SJSA1 (cell line): ENCODE measurements at places on chromosomes 2 and 18.

DNA sequence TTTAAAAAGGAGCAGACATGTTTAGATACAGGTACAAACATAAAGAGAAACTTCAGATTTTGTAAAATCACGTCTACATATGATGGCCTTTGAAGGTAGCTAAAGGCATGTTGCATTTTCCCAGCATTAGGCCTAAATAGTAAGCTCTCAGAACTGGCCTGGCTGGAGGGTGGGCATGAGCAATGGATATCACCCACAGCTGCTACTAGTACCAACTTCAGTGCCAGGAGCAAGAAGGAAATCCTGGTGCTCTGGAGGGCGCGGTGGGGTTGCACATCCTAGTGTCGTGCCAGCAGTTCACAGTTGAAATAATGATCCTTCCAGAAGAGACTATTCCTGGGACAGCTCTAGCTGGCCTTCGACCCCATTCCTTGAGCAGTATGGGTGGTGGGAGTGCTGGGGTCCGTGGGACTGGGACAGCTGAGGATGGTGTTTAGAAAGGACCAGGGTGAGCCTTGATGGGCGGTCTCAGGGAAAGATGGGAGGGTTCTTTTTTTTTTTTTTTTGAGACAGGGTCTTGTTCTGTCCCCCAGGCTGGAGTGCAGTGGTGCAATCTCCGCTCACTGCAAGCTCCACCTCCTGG, 4.9 kb downstream of the DES start:
- no peak for DNase-seq

DNA sequence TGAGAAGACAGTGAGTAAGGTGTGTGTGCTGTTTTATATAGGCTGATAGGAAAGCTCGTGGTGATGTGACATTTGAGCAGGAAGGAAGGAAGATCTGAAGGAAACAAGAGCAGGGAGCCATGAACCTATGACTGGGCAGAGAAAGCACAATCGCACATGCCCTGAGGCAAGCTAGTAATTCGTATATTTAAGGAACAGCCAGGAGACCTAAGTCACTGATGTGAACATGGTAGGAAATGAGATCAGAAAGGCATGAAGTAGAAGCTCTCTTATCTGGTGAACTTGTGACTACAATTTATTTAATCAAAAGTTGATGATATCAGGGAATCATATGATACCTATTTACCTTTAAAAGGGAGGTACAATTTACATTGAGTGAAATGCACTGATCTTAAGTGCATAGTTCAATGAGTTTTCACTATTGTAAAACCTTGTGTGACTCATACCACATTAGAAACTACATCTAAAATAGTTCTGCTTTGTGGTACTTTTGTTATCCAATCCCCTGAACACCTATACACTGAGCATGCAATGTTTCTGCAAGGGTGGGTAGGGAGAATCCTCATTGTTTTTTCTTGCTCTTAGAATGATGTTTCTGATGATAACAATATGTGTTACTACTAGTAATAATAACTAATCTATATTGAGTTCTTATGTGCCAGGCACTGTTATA, 67.5 kb downstream of the GALNT13 start:
- no peak for DNase-seq

DNA sequence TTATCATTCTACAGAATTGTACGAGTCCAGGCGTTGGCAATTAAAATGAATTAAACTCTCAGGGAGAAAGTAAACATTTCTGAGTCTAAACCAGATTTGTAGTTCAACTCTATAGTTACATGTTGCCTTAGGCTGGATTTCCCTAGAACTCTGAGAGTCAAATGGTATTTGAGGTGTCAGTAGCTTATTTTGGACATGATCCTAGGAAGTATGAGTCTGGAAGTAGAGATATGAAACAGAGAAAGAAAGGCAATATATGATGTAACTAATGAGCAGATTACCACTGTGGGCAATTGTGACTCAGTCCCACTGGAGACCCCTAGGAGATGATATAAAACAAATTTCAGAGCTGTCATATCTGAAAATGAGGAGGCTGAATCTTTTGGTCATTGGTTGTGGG, 199.1 kb upstream of the UBE2E3 start:
- no peak for DNase-seq

DNA sequence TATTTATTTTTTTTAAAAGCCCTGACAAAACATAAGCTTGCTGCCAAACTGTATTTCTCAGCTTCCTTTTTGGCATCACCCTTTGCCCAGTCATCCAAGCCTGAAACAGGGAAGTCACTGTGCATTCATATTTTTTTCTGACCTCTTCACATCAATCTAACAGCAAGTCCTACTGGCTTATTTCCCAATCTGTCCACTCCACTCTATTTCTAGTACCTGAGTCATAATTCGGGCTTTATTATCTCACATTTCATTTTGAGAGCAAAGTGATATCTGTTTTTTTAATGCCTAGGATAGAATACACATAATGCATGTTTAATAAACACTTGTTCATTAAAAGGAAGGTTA, 5.1 kb downstream of the HNMT start:
- DNase-seq, result no peak

DNA sequence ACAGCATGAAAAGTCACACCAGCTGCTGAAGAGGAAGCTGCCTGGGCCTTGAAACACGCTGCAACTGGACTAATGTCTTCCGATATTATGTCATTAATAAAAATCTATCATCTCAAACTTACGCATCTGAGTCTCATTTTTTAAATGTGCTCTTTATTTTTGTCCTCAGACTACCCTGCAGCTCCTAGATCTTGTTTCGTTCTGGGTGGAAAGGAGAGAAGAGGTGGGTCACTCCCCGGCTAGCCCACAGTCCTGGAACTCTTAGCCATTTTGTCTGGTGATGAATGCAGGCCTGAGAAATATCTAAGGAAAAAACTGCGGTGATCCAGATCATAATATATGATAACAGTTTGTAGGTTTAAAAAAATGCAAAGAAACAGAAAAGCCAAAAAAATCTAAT, 73.3 kb downstream of the TXNL1 start:
- no peak for DNase-seq

GRCh38 chr2:115874427-115874826, 1432.0 kb downstream of the DPP10 start:
- DNase-seq, result no peak

DNA sequence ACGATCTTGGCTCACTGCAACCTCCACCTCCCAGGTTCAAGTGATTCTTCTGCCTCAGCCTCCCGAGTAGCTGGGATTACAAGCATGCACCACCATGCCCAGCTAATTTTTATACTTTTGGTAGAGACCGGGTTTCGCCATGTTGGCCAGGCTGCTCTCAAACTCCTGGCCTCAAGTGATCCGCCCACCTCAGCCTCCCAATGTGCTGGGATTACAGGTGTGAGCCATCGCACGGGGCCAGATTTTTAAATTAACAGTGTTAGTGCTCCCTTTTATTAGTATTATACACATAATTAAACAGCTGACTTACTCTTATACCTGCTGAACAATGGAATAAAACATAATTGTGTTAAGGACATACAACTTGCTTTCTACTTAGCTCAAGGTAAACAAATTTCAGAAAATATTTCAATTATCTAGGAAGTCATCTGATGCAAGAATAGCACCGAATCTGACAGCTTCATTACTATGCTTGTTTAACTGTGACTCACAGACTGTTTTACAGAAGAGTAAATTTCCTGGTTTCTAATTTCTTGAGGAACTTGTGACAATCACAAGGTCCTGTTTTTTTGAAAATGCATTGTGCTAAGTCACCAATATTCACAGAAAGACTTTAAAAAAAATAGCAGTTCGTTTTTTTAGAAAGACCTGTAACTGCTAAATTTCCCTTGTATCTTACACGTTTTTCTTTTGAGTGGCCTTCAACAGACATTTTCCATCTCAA, 51.2 kb downstream of the SPIRE1 start:
- DNase-seq, result peak; percentile 73

DNA sequence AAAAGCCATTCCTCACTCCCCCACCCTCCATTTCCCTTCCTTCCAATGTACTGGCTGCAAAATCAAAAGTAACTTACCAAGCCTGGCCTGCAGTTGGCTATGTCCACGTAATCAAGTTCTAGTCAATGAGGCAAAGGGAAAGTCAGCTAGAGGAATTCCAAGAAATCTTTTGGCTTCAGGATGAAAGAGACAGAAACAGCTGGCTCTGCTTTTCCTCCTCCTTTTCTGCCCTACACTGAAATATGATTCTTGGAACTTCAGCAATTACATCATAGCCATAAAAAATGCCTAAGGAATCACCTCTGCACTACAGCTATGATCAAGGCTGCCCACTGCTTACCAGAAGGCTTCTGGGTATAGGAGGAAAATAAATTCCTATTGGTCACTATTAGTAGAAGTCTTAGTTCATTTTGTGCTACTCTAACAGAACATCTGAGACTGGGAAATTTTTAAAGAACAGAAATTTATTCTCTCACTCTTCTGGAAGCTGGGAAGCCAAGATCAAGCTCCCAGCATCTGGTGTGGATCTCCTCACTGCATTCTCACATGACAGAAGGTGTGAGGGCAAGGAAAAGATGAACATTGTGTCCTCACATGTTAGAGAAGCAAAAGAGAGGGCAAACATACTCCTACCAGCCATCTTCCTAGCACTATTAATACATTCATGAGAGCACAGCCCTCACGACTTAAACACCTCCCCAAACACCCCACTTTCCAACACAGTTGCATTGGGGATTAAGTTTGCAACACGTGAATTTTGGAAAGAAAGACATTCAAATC, 219.9 kb downstream of the TMX3 start:
- no peak for DNase-seq

DNA sequence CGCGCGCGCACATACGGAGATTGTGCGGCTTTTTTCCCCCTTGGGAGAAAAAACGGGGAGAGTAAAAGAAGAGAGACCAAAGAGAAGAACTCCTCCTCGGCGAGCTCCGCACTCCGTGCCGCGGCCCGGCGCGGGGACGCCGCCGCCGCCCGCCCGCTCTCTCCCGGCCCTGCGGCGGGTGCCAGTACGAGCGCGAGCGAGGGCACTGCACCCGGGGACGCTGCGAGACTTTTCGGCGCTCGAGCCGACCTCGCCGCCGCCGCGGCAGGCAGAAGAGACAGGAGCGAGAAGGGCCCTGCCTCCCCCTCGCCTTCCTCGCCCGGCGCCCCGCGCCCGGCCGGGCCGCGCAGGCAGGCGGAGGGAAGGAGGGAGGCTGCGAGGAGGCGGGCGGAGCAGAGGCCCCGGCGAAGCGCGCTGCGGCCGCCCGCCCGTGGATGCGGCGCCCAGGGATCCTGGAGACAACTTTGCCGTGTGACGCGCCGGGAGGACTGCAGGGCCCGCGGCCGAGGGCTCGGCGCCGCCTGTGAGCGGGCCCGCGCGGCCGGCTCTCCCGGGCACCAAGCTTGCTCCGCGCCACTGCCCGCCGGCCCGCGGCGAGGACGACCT, 857 bp upstream of the INHBB start:
- peak; percentile 38 for DNase-seq

GRCh38 chr18:10412933-10413332, 41.5 kb upstream of the APCDD1 start:
- no peak for DNase-seq

- DNase-seq, result no peak
Observed at GRCh38 chr2:62455957-62456692, 49.9 kb downstream of the TMEM17 start.

- DNase-seq, result no peak
Observed at GRCh38 chr2:151423760-151424159, 14.1 kb downstream of the RIF1 start.

- DNase-seq, result no peak
Observed at GRCh38 chr2:159051661-159052060, 83.2 kb downstream of the TANC1 start.
